ENCODE measurements at places on chromosomes 7 and 10. TPM values are rescaled to one million over a fixed set of nuclear protein-coding genes. Genes with fewer than 3 reads are reported as not detected.

Gene PDZD7
- total RNA-seq: 0.29 TPM

Gene SVIL
- total RNA-seq: 88.2 TPM

Gene AUTS2
- 125 TPM for total RNA-seq

Gene CSTF2T
- 28.7 TPM for total RNA-seq

DNA sequence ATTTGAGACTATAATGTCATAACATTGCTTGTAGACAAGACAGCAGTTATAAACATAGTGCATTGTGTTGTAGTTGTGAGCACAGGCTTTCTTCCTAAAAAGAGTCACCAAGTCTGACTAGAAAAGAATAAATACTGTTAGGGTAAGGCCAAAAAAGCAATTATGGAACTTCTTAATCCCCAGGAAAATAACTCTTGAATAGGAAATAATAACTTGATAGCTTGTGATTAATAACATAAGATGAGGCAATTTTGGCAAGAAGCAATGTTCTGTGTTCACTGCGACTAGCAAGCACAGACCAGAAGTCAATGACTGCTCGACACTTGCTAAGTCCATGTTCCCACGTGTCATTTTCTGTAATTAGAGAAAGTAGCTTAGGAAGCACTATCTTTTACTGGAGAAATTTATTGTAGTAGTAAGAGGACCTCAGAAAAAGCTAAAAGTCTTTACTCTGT lies 97.1 kb downstream of the AGMO start:
- DNase-seq: no peak

DNA sequence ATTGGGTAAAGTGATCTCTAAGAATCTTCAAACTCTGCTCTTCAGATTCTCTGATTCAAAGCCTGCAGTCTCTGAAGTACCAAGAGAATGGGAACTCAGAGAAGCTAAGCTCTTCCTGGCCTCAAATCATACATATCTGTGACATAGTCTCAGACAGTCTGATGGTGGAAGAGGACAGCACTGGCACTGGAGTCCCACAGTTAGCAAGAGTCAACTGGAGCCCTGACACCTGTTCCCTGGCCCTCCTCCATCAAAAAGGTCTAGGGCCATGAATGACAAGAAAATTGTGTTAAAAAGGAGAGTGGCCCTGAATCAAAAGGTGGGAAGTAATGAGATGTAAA lies 37.7 kb downstream of the PRSS2 start:
- no peak for DNase-seq

- peak; percentile 52 for DNase-seq
These were observed 55.2 kb downstream of the FHIP2A start for GRCh38 chr10:114876602-114877300.

DNA sequence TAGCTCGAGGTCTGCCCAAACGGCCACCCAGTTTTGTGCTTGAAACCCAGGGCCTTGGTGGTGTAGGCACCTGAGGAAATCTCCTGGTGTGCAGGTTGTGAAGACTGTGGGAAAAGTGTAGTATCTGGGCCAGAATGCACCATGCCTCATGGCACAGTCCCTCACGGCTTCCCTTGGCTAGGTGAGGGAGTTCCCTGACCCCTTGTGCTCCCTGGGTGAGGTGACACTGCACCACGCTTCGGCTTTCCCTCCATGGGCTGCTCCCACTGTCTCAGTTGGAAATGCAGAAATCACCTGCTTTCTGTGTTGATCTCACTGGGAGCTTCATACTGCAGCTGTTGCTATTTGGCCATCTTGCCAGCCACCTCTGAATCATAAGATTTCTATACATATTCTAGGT lies 62.4 kb upstream of the CDK6 start:
- no peak for DNase-seq

GRCh38 chr7:23523486-23524075 lies 8.2 kb downstream of the TRA2A start:
- DNase-seq: no peak

GRCh38 chr10:10510179-10510578 lies 507.5 kb upstream of the CELF2 start:
- DNase-seq: no peak

DNA sequence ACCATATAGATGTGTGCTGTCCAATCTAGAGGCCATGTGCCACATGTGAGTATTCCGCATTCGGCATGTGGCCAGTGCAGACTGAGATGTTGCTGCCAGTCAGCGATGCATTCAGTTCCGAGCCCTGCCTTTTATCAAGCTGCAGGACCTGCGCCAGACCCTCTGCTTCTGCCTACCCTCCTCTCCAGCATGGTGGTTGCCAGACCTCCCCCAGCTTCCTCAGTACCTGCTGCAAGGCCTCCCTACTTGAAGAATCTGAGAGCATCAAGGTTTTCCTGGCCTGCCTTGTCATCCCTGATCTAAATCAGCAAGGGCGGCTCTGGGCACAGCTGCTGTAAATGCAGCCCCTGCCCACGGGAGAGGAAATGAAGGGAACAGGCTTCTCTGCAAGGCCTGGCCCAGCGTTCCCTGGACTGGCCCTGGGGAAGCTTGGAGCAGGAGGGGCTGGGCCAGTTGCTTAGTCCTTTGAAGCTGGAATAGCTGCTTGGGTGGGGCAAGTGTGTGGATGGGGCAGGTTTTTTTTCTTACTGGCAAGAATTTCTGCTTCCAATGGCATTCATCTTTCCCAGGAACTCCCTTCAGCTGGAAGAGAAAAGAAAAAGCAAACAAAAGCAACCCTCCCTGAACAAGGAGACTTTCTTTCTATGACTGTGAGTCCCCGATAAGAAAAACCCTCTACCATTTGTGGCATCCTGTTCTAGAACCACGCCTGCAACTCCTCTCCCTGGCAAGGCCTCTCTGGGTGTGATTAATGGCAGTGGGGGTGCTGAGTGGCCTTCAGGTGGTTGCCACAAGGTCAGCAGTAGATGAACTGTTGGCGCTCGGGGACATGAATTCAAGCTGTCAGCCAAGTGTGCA lies 93.0 kb downstream of the NHLRC2 start:
- no peak for DNase-seq

All from progenitor cell of endocrine pancreas (in vitro differentiated cells).